Hepatocyte (in vitro differentiated cells): ENCODE measurements at places on chromosomes 1 and 21. TPM values are rescaled to one million over a fixed set of nuclear protein-coding genes. Genes with fewer than 3 reads are reported as not detected.

Gene ZDHHC18
- 14.9 and 21.7 TPM in 2 replicates for total RNA-seq

Gene LRRN2
- 4.3 and 7.0 TPM in 2 replicates for total RNA-seq

DNA sequence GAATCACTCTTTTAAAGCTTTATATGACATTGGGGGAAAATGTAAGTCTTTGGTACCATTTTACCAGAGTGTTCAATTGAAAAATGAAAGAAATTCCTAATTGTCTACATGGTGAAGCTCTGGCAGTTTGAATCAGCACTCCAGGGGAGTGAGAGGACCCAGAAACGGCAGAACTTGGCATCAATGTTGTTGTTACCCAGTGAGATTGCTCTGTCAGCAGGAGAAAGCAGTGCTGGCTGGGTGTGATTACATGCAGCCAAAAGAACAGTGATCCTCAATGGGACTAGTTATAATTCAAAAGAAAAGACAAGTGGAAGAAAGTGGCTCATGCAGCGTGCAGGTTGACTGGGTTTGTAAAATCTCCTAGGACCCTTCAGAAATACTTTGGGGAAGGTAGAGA lies 206.4 kb downstream of the PTPRC start:
- no peak for DNase-seq
- H3K27ac ChIP-seq: no peak overlapping the region
- H3K27me3 ChIP-seq: no peaks in the 10 kb centered on the region
- H3K4me3 ChIP-seq: no peak overlapping the region

Gene SLC9C2
- total RNA-seq: 0.77 TPM in 1 of 2 replicates, not detected in the other

GRCh38 chr1:206939131-206939530 lies 7.1 kb downstream of the PIGR start:
- H3K36me3 ChIP-seq: no peaks in the 10 kb centered on the region
- peaks cover 12% of the 10 kb centered on the region for H3K27me3 ChIP-seq
- no peak for DNase-seq
- H3K4me1 ChIP-seq: peaks cover 11% of the 10 kb centered on the region

Gene SNAP47
- total RNA-seq: 41.5 and 42.6 TPM in 2 replicates

DNA sequence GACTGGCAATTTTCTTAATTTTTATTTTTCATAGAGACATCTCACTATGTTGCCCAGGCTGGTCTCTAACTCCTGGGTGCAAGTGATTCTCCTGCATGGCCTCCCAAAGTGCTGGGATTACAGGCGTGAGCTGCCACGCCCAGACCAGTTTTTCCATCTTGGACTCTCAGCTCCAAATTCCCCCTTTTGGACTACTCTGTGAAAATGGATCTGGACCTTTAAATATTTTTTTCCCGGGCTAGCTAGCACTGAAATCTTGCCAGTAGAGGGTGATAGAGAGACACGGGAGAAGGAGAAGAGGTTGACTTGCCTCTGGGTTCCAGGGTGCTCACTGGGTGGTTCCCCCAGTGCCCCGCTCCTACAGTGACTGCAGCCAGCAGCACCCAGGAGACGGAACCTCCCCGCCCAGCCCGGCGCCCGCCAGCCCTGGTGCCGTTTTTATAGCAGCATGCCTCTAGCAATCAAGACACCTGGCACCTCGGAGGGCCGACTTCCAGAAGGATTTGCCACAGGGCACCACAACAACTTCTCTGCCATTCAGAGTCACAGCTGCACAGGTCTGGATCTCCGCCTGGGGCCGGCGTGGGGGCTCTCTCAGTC lies 34.7 kb upstream of the SCCPDH start:
- no peaks in the 10 kb centered on the region for H3K4me1 ChIP-seq
- no peaks in the 10 kb centered on the region for H3K27me3 ChIP-seq
- no peak overlapping the region for H3K27ac ChIP-seq
- peak; percentile 89 for DNase-seq

Gene DMBX1
- not detected in 2 replicates for total RNA-seq

Gene AMY1B
- not detected in 2 replicates for total RNA-seq

DNA sequence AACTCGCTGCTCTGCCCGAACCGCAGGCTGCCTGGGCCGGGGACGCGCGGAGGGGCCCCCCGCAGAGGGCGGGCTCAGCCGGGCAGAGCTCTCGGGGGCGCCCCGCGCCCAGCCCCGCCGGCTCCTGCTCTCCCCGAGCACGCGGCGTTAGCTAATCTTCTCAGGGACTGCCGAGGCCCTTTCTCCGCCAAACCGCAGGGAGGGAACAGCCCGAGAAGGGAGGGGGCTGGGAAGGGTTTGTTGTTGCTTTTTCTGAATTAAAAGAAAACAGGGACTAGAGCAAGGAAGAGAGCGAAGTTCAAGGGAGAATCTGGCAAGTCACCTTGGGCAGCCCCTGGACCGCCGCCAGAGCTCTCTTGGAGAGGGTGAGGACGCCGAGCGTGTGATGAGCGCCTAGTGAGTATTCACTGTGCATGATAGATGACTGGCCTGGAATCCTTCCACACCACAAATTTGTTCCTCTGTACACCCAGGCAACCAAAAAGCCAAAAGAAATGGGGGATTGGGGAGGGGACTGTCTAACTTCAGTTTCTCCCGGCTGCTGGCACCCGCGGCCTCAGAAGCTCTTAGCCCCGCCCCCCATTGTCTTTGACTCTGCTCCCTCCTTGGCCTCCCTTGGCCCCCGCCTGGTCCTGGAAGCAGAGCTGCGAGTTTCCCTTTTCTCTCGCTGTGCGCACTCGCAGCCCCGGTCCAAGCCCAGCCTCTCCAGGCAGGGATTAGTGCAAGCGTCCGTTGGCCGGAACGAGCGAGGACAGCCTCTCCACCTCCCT lies 19.7 kb upstream of the LMX1A start:
- DNase-seq: peak; percentile 87
- no peaks in the 10 kb centered on the region for H3K36me3 ChIP-seq
- H3K27me3 ChIP-seq: peaks cover 8% of the 10 kb centered on the region
- peaks cover 26% of the 10 kb centered on the region for H3K4me1 ChIP-seq
- H3K27ac ChIP-seq: peak overlapping the region; percentile 87

DNA sequence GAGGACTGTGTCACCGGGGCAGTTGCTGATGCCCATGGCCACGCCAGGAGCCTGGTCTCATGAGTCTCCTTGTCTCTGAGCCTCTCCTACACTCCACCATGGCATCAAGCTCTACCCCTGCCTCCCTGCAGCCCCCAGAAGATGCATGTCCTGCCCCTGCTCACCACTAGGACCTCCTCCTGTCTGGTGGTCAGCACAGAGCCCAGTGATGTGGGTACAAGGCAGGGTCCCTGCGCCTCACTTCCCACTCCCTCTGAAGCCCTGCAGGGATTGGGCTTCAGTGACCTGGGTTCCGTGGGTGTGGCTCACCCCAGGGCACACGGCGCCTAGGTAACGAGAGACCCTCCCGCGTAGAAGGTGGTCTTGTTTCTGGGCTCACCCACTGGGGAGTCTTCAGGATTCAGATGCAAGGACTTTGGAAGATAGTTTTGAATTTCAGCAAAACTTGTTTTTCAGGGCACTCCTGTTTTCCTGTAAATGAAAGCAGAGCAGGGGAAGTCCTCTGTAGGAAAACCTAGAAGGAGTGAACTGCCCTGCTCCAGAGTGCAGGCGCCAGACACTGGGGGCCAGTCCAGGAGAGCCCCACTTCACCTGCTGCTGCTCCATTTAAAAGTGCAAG lies 2.8 kb downstream of the COL18A1 start:
- H3K36me3 ChIP-seq: no peaks in the 10 kb centered on the region
- peaks cover 59% of the 10 kb centered on the region for H3K4me1 ChIP-seq
- no peak overlapping the region for H3K27ac ChIP-seq
- DNase-seq: no peak
- H3K4me3 ChIP-seq: no peak overlapping the region

DNA sequence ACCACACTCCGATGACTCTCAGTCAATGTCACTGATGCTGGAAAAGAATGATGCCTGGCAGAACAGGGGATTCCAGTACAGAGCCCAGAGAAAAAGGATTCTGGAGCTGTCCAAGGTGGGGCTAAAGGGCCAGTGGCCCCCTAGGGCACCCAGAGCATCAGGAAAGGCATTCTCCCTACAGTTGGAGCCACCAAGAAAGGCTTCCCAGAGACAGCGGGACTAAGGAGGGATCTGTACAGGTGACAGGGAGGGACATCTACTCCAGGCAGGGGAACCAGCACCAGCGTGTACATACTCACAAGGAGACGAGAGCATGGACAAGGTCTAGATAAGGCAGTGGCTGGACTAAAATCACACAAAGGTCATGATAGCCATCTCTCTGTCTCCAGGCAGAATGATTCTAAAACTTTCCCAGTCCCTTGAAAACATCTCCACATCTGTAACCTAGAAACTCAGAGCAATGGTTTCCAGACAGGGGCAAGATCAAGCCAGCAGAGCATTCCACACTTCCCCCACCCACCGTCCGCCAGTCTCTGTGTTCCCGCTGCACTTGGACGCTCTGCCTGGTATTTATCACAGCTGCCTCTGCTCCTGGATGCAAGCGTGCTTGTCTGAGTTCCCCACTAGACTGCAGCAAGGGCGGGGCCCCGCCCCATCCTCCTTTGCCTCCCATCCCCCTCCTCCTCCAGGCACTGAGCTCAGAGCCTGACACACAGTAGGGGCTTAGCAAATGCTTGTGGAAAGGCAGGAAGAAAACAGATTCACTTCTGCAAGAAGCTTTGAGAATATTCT lies 111.6 kb upstream of the ZC3H12A start:
- H3K4me3 ChIP-seq: no peak overlapping the region
- DNase-seq: peak; percentile 18
- no peaks in the 10 kb centered on the region for H3K4me1 ChIP-seq
- H3K36me3 ChIP-seq: no peaks in the 10 kb centered on the region

GRCh38 chr1:116504308-116505156 lies 66.3 kb downstream of the CD58 start:
- H3K4me1 ChIP-seq: peaks cover 11% of the 10 kb centered on the region
- H3K36me3 ChIP-seq: no peaks in the 10 kb centered on the region
- no peak overlapping the region for H3K4me3 ChIP-seq
- H3K27me3 ChIP-seq: no peaks in the 10 kb centered on the region

Gene PCAT6
- total RNA-seq: 0.48 and 0.60 TPM in 2 replicates

DNA sequence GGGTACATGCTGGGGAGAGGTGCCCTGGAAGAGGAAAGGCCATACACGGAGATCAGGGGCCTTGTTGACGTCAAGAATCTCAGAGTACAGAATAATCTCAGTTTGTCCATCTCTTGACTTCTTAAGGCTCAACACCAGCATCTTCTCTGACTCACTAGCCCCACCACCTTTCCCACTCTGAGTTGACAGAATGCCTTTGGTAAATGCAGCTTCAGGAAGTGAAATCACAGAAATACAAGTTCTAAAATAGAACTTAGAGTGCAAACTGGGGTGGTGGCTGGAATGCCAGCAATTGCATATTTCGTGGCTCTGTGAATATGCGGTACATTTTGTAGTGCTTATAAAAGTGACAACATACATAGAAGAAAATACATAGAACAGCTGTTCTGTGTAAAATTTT lies 1.6 kb downstream of the COG2 start:
- H3K27me3 ChIP-seq: no peaks in the 10 kb centered on the region
- H3K27ac ChIP-seq: peak overlapping the region; percentile 94
- DNase-seq: peak; percentile 24

DNA sequence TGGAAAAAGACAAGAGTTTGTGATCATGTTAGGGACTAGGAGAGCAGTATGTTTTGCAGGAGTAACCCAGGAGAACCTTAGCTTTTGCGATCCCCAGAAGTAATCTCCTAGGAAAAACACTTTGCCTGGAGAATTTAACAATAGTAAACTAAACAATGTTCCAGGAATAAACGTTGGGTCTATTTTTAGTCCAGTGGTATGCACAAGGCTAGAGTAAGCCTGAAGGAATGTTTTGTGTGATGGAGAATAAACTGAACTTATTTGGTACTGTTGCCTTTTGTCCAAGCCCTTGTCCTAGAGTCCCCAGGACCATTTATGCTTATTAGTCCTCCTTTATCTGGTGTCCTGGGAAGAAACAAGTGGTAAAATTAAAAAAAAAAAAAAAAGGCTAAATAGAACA lies 28.7 kb upstream of the RGS5 start:
- no peaks in the 10 kb centered on the region for H3K36me3 ChIP-seq
- peak overlapping the region; percentile 20 for H3K27ac ChIP-seq
- no peak for DNase-seq
- no peaks in the 10 kb centered on the region for H3K27me3 ChIP-seq
- H3K4me3 ChIP-seq: no peak overlapping the region

Gene AK4
- total RNA-seq: 76.1 and 82.7 TPM in 2 replicates

Gene KCNN3
- 0.36 and 0.67 TPM in 2 replicates for total RNA-seq

Gene WDR47
- 8.4 and 9.7 TPM in 2 replicates for total RNA-seq

GRCh38 chr1:192810253-192810880 lies 1.5 kb downstream of the RGS2 start:
- no peaks in the 10 kb centered on the region for H3K27me3 ChIP-seq
- H3K4me3 ChIP-seq: peak overlapping the region; percentile 72
- peaks cover 15% of the 10 kb centered on the region for H3K4me1 ChIP-seq

Gene USH2A
- 0.07 and 0.20 TPM in 2 replicates for total RNA-seq

DNA sequence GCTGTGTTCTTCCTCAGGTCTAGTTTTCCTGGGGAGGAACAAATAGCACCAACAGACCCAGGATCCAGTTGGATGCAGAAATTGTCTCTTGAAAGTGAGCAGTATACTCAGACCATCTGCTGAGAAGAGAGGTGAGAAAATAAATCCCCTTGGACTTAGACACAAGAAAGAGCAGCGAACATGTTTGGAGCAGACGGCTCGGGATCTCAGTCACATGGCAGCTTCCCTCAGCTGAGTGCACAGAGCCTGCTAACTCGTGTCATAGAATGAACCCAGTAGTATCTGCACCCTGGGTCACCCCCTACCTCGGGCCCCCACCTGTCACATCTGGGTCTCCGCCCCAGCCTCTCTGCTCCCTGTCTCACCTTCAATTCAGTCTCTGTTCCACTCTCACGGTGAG lies 115.6 kb downstream of the CCDC185 start:
- H3K27me3 ChIP-seq: peaks cover 5% of the 10 kb centered on the region
- DNase-seq: no peak
- H3K4me1 ChIP-seq: no peaks in the 10 kb centered on the region

Gene TFF2
- 15.5 and 23.9 TPM in 2 replicates for total RNA-seq

DNA sequence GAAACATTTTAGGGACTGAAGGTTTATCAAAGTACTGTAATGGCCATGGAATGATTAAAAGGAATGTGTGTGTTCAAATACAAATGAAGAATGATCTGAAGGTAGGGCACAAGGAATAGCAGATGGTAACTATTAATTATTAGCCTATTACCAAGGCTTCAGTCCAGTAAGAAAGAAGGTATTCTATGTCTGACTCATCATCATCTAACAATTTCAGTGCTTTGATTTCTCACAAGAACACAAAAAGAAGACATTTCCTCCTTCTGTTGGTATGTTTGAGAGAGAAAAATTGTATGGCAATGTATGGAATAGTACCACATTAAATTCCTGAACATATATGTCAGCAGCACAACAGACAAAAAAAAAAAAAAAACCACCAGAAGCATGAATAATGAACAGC lies 57.5 kb downstream of the TYW3 start:
- H3K27me3 ChIP-seq: peaks cover 3% of the 10 kb centered on the region
- no peaks in the 10 kb centered on the region for H3K36me3 ChIP-seq
- no peak for DNase-seq
- H3K27ac ChIP-seq: no peak overlapping the region
- H3K4me3 ChIP-seq: no peak overlapping the region
- no peaks in the 10 kb centered on the region for H3K4me1 ChIP-seq

DNA sequence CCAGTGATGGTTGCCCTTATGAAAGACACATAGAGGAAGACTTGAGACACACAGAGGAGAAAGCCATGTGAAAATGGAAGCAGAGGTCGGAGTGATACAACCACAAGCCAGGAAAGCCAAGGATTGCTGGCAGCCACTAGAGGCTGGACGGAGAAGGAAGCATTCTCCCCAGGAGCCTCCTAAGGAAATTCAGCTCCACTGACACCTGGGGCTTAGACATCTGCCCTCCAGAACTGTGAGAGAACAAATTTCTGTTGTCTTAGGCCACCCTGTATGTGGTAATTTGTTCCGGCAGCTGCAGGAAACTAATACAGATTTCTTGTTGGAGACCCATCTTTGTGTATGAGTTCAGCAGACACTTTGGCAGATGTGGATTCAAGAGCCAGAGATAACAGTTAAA lies 126.9 kb upstream of the ATP1A1 start:
- no peak overlapping the region for H3K4me3 ChIP-seq
- H3K36me3 ChIP-seq: no peaks in the 10 kb centered on the region
- H3K27me3 ChIP-seq: no peaks in the 10 kb centered on the region
- DNase-seq: no peak
- no peaks in the 10 kb centered on the region for H3K4me1 ChIP-seq
